Activated CD4-positive, alpha-beta T cell treated with anti-CD3 and anti-CD28 coated beads, Interleukin-2, amount 50 U/mL, for 1 hour (primary cell): ENCODE measurements at places on chromosomes 5 and 9.
A peak's percentile ranks its signal among the peaks of the same experiment; 100 is the strongest.

GRCh38 chr9:80899208-80899607 is 790.1 kb downstream of the TLE1 start:
- DNase-seq, result no peak

DNA sequence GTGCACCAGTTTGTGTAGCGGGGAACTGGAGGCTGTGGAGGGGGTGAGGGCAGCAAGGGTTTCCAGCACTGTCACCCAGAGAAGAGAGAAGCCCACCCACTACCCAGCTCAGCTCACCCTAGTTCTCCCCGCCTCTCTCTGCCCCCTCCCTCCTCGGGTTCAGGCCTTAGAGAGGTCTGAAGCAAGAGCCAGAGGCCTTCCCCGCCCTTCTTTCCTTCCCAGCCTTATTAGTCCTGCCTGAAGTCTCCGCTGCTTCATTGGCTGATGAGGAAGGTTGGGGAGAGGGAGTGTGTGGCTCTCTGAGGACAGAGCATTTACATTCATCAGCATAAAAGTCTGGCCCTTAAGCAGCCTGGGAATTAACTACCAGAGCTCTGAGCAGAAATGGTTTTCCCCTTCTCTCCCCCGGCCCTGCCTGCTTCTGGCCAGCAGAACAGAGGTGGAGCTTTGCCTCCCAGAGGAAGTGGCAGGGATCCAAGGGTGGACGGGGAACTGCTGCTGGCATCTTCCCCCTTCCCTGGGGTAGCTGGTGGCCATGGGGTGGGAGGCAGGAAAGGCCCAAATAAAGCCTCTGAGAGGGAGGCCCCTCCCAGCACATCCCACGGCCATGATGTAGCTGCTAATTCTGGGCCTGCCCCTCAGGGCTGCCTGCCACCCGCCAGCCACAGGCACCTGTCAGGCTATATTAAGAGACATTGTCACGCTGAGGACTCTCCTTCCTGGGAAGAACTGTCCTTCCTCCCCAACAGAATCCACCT is 4.1 kb downstream of the DNAJB5 start:
- DNase-seq, result no peak

GRCh38 chr5:32726086-32726557 is 15.0 kb downstream of the NPR3 start:
- no peak for DNase-seq

- DNase-seq, result no peak
Observed at GRCh38 chr9:34417734-34418133, 40.6 kb downstream of the FAM219A start.

DNA sequence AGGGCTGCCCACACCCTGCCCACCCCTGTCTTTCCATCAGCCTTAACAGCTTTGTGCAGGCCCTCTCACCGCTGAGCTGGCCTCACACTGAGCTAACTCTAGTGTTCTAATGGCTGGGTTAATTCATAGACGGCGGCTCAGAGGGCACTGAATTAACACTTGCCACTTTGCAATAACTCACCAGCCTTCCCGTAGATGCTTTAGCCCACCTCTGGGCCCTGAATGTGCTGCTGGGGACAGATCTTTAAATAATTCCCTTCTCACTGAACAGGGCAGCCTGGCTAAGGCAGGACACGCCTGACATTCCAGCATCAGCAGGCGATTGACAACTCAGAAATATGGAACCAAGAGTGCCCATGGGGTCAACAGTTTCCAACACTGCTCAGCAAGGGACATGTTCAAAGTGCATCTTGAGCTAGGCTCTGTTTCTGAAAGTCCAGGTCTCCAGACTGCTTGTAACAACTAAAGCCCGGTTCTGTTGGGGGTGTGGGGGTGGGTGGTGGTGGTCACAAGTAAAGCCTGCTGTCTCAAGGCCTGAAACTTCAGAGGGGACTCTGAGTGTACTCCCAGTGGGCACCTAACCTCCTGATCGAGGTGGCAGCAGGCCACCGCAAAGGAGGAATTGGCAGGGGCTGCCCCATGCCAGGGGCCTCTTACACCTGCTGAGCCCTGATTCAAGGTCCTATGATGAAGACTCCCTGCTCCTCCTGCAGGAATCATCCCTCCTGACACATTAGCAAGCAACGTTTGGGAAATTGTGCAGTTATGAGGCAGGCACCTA is 248.3 kb downstream of the FSTL4 start:
- no peak for DNase-seq

- DNase-seq, result no peak
Observed at GRCh38 chr5:158287643-158288271, 428.8 kb upstream of the CLINT1 start.

DNA sequence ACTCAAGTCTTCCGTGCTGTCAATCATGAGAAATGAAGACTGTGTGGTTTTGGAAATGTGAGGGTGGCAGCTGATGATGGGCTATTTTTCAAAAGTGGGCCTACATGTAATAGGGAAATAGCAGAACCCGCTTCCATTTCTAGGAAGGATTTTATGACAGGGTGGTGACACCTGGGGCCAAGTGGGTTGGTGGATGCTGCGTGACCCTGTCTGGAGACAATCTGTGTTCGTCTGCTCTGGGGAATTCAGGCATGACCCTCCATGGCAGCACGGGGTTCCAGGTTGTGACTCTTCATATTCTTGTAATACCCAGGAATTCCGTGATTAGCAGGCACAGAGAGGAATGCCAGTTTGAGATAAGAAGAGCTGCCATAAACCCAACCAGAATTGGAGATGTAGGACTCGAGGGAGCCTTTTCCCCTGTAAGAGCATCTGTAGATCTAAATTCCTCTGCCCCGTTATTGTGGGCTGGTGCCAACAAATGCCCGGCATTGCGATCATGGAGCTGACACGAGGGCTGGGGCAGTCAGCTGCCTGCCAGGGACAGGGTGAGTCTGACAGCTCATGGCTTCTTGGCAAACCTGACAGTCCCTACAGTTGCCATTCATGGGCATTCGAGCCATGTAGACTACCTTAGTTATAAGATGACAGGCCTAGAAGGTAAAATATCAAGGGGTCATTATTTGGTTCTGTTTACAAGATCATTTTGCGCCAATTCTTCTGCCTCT is 279.7 kb downstream of the GADD45G start:
- no peak for DNase-seq

DNA sequence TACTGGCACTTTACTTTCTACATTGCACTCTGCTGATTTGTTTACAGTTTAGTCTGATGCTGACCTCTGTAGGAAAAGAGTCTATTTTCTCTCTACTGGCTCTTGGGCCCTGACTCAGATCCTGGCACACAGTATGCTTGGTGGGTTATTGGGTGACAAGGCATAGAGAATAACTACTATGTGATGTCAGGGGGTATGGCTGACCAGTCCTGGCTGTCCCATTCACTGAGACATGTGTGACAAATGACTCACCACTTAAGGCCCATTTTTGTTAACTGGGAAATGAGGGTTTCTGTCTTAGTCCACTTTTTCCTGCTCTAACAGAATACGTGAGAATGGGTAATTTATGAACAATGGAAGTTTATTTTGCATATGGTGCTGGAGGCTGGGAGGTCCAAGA is 66.4 kb downstream of the DAPK1 start:
- DNase-seq, result no peak

- DNase-seq, result no peak
Observed at GRCh38 chr5:80284720-80285119, 28.9 kb upstream of the SERINC5 start.

DNA sequence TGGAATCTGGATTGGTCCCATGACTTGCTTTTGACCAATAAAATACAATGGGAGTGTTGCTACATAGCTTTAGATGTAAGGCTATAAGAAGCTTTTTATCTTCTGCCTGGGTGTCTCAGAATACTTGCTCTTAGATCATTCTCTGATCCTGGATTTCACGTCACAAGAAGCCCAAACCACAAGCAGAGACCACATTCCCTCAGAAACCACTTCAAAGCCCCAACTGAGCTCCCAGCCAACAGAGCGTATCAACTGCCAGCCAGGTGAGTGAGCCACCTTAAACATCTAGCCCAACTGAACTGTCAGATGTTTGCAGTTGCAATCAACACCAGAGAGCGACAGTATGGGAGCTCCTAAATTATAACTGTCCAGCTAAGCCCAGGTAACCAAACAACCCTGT is 687.1 kb downstream of the TLE1 start:
- no peak for DNase-seq

DNA sequence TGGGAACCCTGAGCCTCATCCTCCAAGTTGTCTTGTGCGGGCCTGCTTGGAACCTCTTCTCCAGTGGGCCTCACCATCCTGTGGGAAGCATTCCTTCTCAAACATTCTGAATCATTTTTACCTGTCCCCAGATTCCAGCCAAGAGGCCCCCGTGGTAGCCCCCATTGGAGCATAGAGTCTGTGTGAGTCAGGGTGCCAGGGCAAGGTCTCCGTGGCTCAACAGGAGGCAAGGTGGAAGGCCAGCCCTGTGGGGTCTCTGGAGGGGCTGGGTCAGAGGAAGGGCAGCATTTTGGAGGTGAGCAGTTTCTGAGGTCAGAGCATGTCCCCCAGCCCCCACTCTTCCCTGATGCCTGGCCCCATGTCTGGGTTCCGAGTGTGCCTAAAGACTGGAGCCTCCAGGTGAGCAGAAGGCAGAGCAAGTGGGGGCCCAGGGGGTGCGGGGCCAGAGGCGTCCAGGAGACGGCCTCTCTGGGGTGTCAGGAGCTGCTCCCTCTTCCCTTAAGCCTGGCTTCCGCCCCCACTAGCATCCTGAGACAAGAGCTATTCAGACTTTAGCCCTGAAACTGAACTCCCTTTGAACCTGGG is 2.1 kb downstream of the CACNA1B start:
- no peak for DNase-seq

- DNase-seq, result no peak
Observed at GRCh38 chr5:138111181-138111580, 27.3 kb downstream of the WNT8A start.

DNA sequence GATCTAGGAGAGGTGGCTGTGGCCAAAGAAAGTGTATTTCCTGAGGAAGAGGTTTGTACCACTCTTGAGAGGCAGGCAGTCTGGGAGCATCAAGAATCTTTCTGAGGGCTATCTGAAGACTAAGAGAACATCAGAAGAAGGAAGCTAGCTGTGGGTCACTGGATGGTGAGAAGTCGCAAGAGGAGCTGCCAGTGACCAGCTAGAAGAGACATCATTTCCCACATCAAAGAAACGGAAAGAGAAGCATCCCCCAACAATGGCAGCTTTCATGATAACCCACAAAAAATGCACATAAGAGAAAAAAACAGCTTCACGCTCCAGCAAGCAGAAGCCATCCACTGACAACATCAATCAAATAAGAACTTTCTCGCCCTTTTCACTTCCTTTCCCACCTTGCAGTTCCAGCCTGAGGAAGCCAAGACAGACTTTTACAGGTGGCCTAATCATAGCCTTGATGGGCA is 25.0 kb upstream of the CEP78 start:
- no peak for DNase-seq

- DNase-seq, result no peak
Observed at GRCh38 chr9:74795081-74795480, 92.6 kb downstream of the TRPM6 start.

DNA sequence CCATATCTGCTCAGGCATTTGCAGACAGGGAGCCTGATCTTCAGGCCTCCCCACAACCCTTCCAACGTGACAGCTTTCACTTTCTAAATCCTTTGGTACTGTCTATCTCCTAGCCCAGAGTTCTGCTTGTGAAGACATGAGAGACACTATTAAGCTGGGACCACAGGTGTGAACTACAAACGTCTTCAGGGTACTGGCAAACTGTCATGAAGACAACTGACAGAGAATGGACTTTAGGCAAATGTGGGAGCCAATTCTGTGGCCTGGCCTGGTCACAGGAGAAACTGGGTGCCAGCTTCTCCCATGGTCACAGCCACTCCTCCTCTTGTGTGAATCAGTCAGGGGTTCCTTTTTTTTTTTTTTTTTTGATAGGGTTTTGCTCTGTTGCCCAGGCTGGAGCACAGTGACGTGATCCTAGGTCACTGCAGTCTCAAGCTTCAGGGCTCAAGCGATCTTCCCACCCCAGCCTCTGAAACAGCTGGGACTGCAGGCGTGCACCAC is 10.4 kb downstream of the TRIM14 start:
- peak; percentile 22 for DNase-seq

DNA sequence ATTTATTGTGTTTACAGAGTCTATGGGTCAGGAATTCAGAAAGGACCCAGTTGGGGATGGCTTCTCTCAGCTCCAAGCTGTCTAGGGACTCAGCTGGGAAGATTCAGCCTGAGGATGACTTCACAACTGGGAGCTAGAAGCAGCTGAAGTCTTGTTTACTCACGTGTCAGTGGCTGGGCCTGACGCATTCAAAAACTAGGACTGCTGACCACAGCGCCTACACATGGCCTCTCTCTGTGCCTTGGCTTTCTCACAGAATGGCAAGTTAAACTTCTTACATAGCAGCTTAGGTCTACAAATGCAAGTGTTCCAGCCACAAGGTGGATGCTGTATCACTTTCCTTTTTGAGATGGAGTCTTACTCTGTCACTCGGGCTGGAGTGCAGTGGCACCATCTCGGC is 16.3 kb upstream of the PPP2CA start:
- DNase-seq, result no peak

GRCh38 chr9:101028346-101029314 is at the start of gene PLPPR1:
Gene PLPPR1 (plus strand): TSS chr9:101028727.
- no peak for DNase-seq

- DNase-seq, result no peak
Observed at GRCh38 chr5:41728281-41728680, 141.9 kb downstream of the OXCT1 start.

DNA sequence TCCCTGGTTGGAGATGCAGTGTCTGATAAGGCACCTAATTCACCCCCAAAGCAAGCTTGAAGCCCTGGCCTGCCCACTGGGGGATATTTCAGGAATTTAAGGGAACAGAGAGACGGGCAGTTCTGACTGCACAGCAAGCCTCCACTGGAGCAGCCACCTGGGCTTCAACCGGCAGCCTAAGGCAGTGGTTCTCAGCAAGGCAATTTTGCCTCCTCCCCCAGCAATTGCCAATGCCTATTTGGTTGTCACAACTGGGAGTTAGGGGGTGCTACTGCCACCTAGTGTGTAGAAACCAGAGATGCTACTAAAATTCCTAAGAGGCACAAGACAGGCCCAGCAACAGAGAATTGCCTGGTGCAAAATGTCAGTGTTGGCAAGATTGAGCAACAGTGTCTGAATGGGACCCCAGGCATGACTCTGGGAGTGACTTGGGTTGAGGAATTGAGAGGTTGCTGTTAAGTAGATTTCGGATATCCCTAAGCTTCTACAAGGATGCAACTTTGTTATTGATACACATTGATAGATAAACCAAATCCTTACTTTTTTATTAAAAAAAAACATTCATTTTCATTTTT is 58.7 kb upstream of the CTSL start:
- DNase-seq, result no peak

GRCh38 chr5:174984863-174985262 is 260.5 kb downstream of the MSX2 start:
- no peak for DNase-seq

- no peak for DNase-seq
Observed at GRCh38 chr9:5448016-5448415, 2.3 kb upstream of the CD274 start.
